HS-27A (cell line): ENCODE measurements at places on chromosomes 2 and 18.

GRCh38 chr2:11499081-11499743 lies 33.3 kb upstream of the E2F6 start:
- no peak for DNase-seq

GRCh38 chr2:218168016-218168415 lies 1.3 kb upstream of the CXCR1 start:
- DNase-seq: no peak

DNA sequence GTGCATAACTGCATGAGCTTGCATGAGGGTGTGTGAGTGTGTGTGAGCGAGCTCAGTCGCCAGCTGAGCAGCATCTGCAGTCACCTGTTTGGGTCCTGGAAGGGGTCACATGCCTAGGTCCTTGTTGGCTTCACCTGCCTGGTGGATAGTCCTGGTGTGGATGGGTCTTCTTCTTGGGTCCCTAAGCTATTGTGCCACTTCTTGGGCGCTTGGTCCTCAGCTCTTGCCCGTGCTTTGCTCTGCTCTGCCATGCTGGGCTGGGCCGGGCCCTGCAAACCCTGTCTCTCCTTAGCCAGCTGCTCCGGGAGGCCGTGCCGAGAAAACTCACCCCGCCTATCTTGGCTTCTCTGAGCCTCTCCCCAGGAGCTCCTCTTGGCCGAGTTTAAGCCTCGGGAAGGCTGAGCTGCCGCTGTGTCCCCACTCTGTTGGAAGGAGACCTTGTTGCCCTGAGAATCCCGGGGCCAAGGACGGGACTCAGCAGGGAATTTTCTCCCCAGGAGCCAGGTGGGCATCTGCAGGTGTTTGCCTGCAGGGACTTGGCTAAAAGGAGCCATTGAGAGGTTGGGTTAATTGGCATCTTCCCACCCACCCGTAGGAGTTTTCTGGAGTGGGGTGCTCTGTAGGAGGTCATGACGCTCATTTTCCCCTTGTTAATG lies 300.8 kb downstream of the NDUFA10 start:
- DNase-seq: no peak

DNA sequence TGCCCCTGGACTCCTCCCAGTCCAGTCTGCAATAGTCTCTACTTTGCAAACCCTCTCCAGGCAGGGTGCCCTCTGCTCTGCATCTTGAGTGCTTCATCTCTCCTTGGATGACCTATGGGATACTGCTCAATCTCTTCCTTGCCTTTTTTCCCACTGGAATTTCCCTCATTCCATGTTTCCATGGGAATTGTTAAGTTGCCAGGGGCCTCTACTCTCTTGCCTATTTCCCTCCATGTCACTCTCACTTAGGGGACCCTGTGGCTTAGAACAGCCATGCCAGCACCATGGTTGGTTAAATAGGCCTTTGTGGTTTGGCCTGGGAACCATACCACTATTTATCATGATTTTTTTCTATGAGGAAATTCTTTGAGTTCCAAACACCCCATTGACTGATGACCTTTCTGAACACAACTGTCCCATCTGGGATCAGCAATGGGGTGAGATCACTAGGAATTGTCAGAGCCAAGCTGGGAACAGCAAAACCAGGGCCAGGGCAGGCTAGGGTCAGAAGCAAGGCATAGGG lies 91.4 kb upstream of the RBMS1 start:
- no peak for DNase-seq

DNA sequence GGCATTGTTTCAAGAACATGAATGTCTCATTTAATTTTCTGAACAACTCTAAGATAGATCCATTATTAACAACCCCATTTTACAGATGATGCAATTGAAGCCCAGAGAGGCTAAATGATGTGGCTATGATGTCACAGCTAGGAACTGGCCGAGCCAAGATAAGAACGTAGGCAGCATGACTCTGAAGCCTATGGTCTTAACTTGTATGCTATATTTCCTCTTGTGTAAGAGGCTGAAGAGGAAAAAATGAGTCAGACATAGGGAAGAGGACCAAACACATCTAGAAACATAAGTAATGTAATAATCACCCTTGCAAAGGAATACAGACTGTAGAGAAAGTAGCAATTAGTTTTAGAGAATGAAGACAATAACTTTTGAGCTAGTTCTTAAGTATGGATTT lies 416.8 kb downstream of the FIGN start:
- no peak for DNase-seq

DNA sequence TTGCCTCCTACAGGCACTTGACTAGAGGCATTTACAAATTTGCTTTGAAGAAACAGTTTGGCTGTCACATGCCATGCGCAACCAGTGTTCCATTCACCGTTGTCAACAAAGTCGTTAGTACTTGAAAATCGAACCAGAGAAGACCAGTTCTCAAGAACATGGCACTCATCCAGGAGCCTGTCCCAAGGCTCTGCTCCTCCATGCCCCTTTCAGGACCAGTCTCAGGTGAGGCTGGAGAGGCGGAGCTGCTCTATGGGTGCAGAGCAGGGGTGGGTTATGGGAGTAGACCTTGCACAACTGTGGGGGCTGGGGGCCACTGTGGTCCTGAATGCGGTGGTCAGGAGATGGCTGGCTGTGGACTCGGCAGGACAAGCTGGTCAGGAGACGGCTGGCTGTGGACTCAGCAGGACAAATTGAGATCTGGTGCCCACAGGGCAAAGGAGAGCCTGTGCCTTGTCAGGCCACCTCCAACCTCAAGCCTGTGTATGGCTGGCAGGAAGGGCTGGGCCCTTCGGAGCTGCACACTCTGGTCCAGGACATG lies 12.3 kb upstream of the ATP9B start:
- DNase-seq: no peak

- no peak for DNase-seq
These were observed 3.0 kb downstream of the GPR55 start for GRCh38 chr2:230921806-230922595.

DNA sequence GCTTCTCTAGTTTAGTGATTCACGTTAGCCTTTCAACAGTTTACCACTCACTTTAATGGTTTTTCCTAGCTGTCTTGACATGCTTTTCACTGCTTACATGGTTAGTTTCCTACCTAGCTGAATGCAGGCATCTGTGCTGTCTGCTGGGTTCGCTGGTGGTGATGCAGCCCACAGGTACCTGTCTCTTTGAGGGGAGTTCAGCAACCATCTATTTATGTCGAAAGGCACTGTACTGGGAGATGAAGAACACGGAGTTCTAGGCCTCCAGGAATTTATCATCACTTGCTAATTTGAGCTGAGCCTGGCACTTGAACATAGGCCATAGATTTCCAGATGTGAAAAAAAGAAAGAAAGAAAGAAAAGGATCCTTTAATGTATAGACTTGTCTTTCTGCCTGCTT lies 148.5 kb downstream of the NEDD4L start:
- no peak for DNase-seq

- no peak for DNase-seq
These were observed 180.8 kb upstream of the MGAT5 start for GRCh38 chr2:134073023-134073422.

GRCh38 chr2:197804758-197805714 lies 643 bp downstream of the PLCL1 start:
- no peak for DNase-seq

GRCh38 chr2:105627534-105627933 lies 117.2 kb upstream of the NCK2 start:
- no peak for DNase-seq

- no peak for DNase-seq
These were observed 68.6 kb upstream of the SPOPL start for GRCh38 chr2:138432971-138433370.

DNA sequence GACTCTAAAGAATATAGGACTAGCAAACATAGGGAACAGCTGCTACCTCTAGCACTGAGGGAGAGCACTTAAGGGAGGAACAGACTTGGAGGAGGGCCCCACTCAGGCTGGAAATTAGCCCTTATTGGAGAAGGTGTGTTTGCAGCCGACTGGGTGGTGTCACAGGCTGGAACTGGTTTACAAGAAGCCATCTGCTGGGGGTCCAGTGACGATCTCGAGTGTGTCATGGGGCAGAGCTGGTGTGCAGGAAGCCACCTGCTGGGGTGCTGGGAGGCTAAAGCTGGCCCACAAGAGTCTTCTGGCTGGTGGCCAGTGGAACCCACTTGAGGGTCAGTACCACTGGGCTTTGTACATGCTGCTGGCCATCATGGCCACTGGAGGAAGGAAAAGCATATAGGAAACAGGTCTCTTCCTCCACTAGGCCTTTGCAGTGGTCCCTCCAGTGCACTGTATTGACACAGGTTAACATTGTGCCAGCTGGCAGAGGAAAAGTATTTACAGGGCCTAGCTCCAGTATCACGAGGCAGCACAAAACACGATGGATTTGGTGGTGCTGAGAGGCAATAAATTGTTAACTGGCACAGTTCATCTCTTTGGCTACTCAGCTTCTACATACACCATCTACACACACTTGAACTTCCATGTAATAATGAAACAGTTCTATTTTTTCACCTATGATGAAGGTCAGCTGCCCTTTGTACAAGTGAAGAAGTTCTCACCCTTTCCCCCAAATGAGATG lies 43.6 kb downstream of the MAP3K20 start:
- DNase-seq: no peak

- DNase-seq: no peak
These were observed 105.9 kb downstream of the DYSF start for GRCh38 chr2:71559080-71559827.

GRCh38 chr2:11703700-11704099 lies 33.7 kb upstream of the NTSR2 start:
- peak; percentile 52 for DNase-seq

- no peak for DNase-seq
These were observed 33.7 kb downstream of the NRP2 start for GRCh38 chr2:205715831-205716525.

GRCh38 chr18:10036479-10036878 lies 122.7 kb downstream of the VAPA start:
- no peak for DNase-seq

DNA sequence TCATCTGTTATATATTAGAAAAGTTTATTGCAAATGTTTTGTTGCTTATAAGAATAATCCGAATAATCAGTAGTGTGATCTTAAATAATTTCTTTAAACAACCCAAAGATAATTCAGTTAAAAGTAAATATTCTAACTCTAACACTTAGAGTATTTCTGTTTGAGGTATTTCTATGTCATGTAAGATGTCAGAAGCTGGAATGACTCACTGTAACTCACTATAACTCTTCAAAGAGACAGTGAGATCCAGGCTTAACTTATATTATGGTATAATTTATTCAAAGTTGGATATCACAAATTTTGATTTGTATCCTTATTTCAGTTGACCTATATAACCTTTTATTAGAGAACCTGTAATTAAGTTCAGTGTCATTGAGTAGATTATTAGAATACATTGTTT lies 6.9 kb downstream of the MBD5 start:
- DNase-seq: no peak

- DNase-seq: peak; percentile 4
These were observed 940 bp downstream of the XRCC5 start for GRCh38 chr2:216109962-216110614.

- no peak for DNase-seq
These were observed 125.2 kb downstream of the SH3BP4 start for GRCh38 chr2:235077046-235077445.

- no peak for DNase-seq
These were observed 71.4 kb downstream of the WDSUB1 start for GRCh38 chr2:159215116-159215515.

DNA sequence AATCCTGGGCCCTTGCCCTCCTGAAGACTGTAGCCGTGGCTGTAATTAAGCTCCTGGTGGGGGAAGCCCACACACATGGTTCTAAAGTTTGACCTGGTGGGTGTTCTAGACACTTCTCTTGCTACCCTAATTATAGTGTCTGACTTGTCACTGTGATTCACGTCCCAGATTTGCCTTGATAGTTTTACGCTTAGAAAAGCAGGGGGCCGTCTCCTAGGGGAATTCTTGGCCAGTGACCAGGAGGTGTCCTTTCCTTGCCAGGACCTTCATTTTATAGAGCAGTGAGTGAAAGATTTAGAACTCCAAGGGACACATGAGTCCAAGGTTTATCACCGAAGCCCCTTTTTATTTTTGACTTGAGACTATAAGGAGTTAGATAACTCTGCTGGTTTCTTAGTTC lies 9.0 kb downstream of the TMEM214 start:
- no peak for DNase-seq

GRCh38 chr2:20110383-20110782 lies 59.0 kb upstream of the LAPTM4A start:
- DNase-seq: no peak

DNA sequence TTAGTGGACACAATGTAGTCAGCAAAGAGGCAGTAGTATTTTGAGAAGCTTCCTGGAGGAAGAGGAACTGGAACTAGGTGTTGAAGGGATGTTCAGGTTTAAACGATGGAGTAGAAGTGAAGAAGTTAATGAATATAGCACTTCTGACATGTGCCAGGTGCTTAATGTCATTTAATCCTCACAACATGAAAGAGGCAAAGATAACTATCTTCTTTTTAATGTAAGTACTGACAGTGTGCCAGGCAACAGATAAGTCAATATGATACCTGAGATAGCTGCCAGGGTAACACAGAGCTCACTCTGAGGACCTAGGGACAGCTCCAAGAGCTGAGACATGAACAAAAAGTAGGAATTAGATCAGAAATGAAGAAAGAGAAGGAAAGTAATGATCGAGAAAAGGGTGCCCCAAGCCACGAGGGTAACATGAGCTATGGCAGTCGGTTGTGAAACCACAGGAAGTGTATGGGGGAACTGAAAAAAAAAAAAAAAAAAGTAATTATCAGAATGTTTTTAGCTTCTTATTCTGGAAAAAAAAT lies 140.7 kb downstream of the RNF144A start:
- DNase-seq: no peak

DNA sequence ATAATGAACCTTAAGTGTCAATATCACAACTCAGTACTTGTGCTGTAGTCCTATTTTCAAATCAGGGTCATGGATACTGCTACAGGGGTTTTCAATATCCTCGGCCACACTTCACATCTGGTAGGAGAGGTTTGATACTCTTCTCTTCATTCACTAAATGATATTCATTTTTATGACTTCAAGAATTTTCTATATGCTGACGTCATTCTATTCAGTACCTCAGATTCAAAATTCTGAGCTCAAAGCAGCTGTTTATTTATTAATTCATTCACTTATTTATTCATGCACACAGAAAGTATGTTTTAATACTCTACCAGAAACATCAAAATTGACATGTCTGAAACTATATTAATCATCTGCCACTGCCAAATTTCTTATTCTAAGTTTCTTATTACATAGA lies 866.9 kb upstream of the LRRTM1 start:
- no peak for DNase-seq

DNA sequence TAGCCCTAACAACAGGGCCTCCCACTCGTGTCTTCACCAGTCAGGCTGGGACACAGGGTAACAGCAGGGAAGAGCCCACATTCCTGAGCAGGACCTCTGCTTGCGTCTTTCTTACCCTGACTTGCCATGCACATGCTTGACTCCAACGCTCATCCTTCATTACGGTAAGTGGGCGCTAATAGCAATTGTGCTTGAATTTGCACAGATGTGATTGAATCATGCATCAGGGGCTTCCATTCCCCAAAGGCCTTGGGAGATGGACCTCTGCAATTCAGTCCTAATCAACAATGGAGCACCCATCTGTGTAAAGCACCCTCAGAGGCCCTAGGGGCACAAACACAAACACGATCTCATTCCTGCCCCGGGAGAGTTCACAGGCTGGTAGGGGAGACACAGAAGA lies 13.5 kb downstream of the TEX51 start:
- no peak for DNase-seq

GRCh38 chr2:128236491-128237035 lies 82.1 kb downstream of the HS6ST1 start:
- DNase-seq: peak; percentile 40
